Erythroblast (primary cell): ENCODE measurements at places on chromosomes 6 and 20.

DNA sequence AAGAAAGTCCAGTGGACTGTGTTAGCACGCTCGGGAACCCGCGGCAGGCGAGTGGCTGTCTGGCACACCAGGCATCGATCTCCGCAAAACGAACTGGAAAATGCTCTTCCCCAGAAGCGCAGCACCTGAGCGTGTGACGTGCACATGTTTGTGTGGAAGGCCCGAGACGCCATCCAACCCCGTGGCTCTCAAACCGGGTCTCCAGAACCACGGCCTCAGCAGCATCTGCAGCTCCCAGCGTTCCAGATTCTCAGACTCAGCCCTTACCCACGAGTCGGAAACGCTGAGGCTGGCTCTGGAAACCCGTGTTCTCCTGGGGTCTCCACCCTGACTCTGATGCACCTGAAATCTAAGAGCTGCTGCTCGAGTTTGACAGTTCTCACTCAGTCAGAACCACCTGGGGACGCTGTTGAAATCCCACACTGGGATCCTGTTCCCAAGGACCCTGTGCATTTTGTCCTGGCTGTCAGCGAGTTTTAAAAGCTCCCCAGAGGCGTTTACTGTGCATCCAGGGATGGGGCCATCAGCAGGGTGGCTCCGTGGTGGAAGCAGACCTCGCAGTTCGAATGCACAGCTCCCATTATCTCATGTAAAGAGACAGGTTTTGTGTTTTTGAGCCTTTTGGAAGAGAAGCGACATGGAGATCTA, 69.0 kb downstream of the DLL1 start:
- DNase-seq, result no peak

DNA sequence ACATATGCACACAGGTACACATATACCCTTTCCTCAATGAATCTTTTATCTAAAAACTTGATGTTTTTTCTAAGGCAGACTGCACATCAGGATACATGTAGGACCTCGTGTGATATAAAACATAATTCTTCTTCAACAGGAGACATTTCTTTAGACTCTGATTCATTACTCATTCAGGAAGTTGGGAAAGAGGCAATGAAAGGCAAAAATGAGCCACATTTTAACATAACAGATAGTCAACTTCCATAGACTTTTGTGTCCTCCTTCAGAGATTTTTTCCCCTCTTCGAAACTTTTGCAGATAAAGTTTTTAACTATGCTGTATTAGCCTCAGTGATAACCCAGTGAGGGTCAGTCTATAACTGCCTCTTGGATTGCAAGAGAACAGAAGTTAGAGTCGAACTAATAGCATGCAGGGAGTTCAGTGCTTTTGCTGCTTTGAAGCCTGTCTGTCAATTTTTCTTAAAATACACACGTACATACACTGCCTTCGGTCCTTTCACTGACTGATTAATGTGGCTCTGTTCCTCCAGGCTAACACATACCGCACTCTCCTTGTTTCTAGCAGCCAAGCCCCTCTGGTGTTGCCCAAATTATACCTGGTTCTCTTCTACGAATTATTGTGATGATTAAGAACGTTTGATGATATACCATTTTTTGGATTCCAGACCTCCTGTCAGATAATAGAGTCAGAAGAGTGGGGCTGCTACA, 562.5 kb upstream of the MAP3K7 start:
- DNase-seq, result no peak

- DNase-seq, result no peak
Measured at GRCh38 chr6:7151381-7151780, 43.6 kb downstream of the RREB1 start.

GRCh38 chr6:37293426-37293825, 35.5 kb upstream of the TMEM217 start:
- no peak for DNase-seq

- no peak for DNase-seq
Measured at GRCh38 chr6:93371756-93372155, 47.6 kb downstream of the EPHA7 start.

GRCh38 chr6:68013780-68014515, 621.1 kb upstream of the ADGRB3 start:
- no peak for DNase-seq

GRCh38 chr6:6815732-6816131, 227.2 kb downstream of the LY86 start:
- no peak for DNase-seq

DNA sequence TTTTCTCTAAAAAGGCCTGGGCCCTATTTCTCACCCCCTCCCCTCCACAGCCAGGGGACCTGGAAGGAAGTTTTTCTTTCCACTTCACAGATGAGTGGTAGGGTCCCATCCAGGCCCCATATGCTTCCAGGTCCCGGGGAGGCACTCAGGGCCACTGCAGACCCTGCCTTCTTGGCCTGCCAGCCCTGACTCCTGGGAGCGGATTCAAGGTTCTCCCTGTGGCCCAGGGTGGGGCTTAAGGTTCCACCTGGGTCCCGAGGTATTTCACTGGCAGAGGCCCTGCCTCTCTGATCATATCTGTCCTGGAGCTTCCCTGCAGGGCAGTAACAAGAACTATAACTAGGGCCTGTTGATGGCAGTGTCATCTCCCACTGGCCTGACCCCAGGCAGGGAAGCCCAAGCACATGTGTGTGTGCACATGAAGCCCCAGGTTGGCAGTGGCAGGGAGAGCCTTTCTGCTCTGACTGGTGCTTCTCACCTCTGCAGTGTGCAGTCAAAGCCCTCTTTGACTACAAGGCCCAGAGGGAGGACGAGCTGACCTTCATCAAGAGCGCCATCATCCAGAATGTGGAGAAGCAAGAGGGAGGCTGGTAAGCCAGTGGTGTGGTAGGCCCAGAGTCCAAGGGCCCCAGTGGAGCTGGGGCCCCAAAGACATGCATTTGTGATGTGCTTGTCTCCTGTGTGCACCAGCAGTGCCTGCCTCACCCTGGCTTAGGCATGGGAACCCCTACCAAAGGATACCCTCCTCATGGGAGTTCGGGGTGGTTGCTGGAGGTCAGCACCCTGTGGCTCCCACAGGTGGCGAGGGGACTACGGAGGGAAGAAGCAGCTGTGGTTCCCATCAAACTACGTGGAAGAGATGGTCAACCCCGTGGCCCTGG, 31.2 kb downstream of the PLCG1 start:
- DNase-seq, result no peak

DNA sequence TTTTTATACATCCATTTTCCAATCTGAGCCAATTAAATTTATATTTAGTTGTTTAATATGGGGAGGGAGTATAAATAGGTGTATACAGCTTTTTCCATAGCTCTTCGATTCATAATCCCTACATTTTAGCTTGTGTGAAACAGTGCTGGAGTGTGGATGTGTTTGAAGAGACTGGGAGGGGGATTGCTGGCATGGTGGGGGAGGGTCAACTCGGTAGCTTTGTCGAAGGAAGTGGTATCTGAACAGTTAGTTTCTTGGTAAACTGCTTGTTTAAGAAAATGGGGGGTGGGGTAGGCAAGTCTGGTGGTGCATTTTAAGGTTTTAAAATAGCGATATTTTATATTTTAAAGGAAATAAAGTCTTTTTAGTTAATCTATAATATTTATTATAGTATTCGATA, 1.4 kb upstream of the LIN28B start:
- DNase-seq, result peak; percentile 41

GRCh38 chr6:170461111-170461510, 92.0 kb downstream of the PSMB1 start:
- no peak for DNase-seq

GRCh38 chr6:56230976-56231566, 16.3 kb downstream of the COL21A1 start:
- no peak for DNase-seq

- DNase-seq, result no peak
Measured at GRCh38 chr6:91608428-91608827, 1021.6 kb upstream of the MAP3K7 start.

DNA sequence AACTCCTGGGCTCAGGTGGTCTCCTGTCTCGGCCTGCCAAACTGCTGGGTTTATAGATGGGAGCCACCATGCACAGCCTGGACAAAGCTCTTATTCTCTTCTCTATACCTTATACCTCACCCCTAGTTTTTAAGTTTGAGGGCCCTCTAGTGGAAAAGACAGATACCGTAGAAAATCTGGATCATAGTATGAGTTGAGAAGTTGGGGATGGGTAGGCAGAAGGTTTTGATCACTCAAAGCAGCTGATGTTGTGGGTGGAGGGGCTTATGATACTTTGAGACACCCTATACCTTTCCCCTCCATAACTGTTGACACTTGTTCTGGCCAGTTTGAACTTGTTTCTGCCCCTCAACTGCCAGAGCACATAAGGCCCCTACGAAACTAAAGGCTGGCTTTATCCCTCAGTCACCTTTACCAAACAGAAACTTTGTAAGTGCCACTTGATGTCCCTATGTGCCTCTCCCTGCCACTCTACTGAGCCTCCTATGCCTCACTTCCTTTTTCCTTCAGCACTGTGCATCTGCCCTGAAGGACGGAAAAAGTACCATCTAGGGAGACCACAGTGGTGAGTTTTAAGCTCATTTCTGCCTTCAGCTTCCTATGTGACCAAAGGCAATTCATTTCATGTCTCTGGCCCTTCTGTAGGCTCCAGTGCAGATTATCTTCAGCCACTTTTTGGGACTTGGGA, 28.6 kb downstream of the RALY start:
- peak; percentile 37 for DNase-seq

- no peak for DNase-seq
Measured at GRCh38 chr6:169709293-169709692, 7.4 kb downstream of the C6orf120 start.

- no peak for DNase-seq
Measured at GRCh38 chr6:11262242-11262641, 29.8 kb upstream of the NEDD9 start.

GRCh38 chr20:9301129-9302090, 213.0 kb upstream of the LAMP5 start:
- no peak for DNase-seq

GRCh38 chr6:45775026-45775697, 240.5 kb downstream of the CLIC5 start:
- DNase-seq, result no peak

GRCh38 chr20:32986331-32986966, 17.8 kb downstream of the SUN5 start:
- DNase-seq, result no peak

DNA sequence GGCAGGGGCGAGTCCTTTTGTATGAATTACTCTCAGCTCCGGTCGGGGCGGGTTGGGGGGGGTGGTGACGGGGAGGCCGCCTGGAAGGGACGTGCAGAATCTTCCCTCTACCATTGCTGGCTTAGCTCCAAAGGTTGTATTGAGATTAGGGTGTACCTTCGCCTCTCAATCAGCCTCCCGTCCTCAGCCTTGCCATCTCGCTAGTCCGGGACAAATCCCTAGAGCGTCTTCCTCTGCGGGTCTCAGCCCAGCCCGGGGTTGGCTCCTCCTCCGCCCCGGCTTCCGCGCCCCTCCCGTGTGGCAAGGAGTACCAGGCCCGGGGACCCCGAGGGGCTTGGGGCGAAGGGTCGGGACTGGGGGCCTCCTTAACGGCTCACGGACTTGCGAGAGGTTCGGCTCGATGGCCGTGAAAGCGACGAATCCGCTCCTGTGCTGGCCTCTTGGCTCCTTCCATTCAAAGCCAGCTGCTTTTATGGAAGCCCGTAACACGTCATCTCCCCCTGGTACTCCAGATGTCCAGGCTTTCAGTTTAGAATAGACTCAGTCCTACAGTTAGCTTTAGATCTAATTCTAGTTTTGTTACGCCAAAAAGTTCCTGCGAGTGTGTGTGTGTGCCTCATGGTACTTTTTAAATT, 636 bp upstream of the EEF1A1 start:
- DNase-seq, result no peak

DNA sequence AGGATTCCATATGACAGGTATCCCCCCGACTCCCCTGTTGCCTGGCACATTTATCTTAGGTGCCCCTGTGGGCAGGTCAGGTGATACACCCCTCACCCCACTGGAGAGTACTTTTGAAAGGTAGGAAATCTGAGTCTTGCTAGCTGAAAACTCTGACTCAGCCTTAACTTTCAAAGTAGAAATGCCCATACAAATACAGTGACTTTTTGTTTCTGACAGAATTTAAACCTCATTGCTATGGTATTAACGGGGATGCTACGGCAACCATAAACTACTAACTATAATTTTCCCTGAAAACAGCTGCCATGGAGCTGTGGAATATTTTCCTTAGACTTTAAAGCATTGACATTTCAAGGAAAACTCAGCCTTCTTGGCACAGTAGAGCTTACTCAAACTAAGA, 536.0 kb downstream of the RFPL4B start:
- no peak for DNase-seq

- DNase-seq, result no peak
Measured at GRCh38 chr6:169035385-169036240, 218.0 kb downstream of the THBS2 start.

GRCh38 chr20:41654884-41655283, 36.7 kb upstream of the CHD6 start:
- DNase-seq, result no peak

DNA sequence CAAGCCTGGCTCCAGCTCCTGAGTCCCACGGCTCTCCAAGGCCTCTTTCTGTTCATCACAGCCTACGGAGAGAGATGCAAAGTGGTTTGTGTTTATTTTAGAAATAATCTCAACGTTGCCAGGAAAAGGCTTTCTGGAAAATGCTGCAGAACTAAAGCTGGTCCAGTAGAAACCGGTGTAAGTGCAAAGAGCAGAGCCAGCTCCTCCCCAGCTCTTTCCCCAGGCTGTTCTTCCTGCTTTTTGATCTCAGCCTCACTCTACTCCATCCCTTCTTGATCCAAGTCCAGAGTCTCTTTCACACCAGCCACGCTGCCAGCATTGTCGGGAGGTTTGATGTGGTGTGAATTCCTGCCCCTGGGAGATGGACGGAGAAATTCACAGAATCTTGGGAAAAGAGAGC, 69.8 kb downstream of the TMEM170B start:
- no peak for DNase-seq

DNA sequence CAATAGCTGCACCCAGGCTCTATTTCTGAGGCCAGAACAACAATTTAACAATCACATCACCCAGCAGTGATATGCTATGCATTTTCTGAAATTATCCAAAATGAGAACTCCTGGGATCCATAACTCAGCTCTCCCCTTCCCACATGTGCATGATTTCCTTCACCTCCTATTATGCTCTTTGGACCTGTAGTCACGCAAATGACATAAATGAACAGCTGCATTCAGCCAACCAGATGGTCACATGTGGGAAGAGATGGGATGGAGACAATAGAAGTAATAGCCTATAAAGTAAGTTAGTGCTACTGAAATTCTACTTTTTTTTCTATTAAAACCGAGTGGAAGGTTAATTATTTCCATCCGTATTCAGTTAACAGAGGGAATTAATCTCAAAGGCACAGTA, 662.1 kb upstream of the ID4 start:
- no peak for DNase-seq

DNA sequence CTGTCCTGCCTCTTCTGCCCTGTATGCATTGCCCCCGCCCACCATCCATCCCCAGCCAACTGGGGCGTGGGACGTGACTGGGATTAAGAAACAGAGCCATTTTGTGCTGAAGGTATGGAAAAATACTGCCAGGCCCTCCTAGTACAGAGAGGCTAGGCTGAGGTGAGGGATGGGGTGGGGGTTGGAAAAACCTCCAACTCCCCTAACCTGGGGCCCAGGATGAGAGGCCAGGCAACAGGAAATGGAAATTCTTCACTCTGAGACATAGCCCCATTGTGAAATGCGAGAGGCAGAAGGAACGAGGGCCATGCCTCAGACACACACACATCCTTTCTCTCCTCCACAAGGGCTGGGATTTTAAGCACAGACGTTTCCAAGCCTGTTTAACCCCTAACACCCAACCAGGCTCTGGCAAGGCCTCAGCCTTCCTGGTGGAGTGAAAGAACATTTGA, 19.9 kb downstream of the KCNK5 start:
- no peak for DNase-seq
